ENCODE measurements at places on chromosomes 5 and 9.
A peak's percentile ranks its signal among the peaks of the same experiment; 100 is the strongest.

DNA sequence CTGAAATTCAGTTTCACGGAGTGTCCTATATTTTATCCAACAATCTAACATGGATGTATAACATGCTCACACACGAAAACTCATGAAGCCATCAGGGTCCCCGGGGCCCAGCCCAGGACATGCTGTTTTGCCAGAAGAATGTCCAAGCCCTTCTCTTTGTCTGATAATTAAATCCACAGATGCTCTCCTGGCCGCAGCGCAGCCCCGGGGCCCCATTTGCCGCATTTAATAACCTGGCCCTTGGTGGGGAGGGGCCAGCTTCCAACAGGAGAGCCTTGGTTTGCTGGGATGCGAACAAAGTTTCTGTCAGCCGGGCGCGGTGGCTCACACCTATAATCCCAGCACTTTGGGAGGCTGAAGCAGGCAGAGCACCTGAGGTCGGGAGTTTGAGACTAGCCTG is 30.0 kb downstream of the PLPP7 start:
- DNase-seq, result no peak

DNA sequence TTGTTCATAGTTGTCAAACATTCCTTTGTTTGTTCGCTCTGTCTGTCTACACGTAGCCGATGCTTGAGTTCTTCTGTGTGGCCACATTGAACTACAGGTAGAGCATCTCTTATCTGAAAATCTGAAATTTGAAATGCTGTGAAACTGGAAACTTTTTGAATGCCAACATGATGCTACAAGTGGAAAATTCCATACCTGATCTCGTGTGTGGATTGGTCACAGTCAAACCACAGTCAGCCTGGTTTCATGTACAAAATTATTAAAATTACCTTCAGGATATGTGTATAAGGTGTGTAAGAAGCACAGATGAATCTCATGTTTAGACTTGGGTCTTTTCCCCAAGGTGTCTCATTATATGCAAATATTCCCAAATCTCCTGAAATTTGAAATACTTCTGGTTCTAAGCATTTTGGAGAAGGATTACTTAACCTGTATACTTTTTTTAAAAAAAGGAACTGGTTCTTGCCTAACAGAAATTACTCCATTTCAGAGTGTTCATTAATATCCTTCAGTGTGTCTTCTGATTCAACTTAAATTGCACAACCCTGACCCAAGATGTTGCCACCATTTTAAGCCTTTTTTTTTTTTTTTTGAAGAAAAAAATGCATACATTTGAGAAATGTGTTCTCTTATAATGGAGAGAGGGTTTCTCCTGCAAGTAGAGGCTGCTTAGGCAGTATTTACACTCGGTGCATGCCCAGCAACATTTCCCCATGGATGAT is 254.3 kb downstream of the MAST4 start:
- peak; percentile 54 for DNase-seq

DNA sequence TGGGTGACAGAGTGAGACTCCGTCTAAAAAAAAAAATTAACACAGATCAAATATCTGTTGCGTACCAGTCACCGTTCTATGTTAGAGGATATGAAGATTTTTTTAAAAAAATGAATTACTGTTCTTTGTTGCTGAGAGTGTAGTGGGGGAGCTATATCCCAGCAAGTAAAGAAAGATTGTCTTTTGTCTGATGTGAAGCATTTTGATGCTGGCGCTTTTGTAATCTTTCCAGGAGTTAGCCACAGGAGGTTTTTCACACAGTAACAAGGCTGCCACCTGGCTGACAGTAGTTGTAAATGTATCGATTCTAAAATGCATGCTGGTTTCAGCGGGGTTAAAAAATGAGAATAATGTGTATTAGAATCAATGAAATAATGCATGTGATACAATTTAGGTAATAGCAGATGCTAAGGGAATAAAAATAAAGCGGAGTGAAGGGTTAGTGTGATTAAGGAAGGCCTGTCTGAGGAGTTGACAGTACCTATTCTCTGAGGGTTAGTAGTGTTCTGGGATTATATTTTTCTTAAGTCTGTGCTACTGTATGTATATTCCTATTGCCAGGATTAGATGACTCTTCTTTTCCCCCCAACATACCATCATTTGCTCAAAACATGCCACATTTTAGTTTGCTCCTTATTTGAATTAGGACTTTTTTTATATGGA is 3.4 kb downstream of the LMNB1 start:
- peak; percentile 24 for DNase-seq

DNA sequence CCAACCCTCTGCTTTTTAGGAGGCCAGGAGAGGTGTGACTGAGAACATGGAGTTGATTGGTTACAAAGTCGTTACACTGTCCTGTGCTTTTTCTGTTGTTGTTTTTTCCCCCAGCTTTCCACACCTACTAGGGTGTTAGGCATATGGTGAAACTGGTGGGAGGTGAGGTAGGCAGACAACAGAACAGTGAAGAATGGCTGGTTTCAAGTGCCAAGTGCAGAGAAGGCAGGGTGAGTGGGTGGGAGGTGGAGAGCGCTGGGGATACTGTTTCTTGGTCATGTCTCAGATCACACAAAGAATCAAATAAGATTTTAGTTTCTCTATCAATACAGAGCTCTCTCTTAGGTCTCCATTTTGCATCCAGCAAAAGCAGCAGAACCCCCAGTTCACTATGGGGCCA is 2.2 kb upstream of the SPTAN1 start:
- no peak for DNase-seq

DNA sequence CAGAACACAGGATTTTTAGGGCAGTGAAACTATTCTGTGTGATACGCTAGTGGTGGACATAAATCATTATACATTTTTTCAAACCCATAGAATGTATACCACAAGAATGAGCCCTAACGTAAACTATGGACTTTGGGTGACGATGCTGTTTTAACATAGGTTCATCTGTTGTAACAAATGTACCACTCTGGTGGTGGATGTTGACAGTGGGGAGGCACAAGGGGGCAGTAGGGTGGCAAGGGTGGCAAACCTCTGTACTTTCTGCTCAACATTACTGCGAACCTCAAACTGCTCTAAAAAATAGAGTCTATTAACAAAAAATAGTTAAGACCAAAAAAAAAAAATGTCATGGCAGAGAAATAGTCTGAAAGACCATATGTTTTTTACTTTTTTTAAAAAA is 9.1 kb upstream of the MVB12B start:
- no peak for DNase-seq

GRCh38 chr9:316382-316965 is 101.8 kb downstream of the DOCK8 start:
- no peak for DNase-seq

- DNase-seq, result no peak
These were observed 302.9 kb downstream of the NSG2 start for GRCh38 chr5:174348311-174348981.

- no peak for DNase-seq
These were observed 1.0 kb downstream of the CERT1 start for GRCh38 chr5:75510417-75510835.

- peak; percentile 17 for DNase-seq
These were observed 155.7 kb upstream of the FBN2 start for GRCh38 chr5:128693764-128694163.

GRCh38 chr9:72856972-72857623 is 95.8 kb downstream of the ALDH1A1 start:
- DNase-seq, result peak; percentile 46

GRCh38 chr5:133569347-133569746 is 43.0 kb downstream of the FSTL4 start:
- DNase-seq, result no peak

DNA sequence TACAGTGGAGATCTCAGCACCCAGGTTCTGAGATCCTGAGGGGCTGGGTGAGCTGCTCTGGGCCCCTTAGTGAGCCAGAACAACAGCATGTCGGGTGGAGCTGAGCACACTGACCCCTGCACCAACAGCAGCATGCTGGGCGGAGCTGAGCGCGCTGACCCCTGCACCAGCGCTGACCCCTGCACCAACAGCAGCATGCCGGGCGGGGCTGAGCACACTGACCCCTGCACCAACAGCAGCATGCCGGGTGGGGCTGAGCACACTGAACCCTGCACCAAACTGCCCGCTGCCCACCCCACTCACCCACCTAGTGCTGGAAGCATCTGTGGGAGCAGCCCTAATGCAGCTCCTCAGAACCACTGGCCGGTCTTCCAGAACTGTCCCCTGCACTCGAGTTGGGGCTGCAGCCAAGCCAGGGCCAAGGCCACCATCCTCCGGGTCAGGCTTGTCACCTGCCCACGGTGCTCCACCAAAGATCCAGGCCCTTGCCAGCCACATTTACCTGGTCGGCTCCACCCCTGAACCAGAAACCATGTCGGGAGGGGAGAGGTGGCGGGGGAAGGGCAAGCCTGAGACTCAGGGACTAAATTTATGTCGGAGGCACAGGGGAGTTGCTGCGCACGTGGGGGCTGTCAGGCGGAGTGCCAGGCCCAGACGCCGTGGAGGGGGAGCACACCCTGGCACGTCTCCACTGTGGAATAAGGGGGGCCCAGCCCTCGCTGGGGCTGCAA is 80.3 kb downstream of the ADAMTS2 start:
- no peak for DNase-seq

GRCh38 chr9:18770131-18770908 is 262.7 kb downstream of the SAXO1 start:
- no peak for DNase-seq

GRCh38 chr9:2208991-2209390 is 193.8 kb downstream of the SMARCA2 start:
- DNase-seq, result no peak

GRCh38 chr5:111737716-111738115 is 19.3 kb downstream of the NREP start:
- no peak for DNase-seq

- no peak for DNase-seq
These were observed 46.2 kb upstream of the RNF20 start for GRCh38 chr9:101487443-101487840.

GRCh38 chr5:67047160-67047559 is 149.4 kb downstream of the CD180 start:
- peak; percentile 57 for DNase-seq

GRCh38 chr5:8034852-8035251 is 165.9 kb downstream of the MTRR start:
- no peak for DNase-seq

GRCh38 chr5:6495433-6496206 is 47.0 kb downstream of the UBE2QL1 start:
- DNase-seq, result no peak

DNA sequence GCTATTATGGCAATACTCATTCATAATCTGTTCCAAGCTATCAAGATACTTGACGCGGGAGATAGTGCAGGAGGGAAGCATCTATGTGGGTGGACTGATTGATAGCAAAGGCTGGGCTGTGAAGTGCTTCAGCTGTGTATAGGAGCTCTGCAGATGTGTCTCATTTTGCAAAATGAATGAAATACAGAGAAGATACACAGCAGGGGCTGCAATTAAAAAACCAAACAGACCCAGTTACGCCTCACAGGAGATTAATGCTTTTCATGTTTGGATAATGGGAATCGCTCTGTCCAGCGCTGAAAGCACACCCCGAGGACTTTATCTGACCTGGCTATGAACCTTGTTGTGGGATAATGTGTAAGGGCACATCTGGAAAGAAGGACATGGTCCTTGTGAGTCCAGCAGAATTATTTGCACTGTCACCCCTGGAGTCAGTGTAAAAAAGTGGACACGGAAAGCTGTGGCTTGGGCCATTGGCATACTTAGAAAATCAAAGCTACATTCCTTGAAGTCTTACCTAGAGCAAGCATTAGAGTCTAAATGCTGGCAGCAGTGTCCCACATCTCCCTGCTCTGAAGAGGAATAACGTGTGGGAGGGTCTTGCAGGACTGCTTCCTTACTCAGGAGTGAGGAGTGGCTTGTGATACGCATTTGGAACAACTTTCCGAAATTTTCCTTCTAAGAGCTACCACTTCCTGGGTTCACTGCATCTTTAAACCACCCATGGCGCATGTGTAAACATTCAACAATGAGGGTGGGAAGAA is 2.6 kb downstream of the SH3RF2 start:
- DNase-seq, result peak; percentile 53

DNA sequence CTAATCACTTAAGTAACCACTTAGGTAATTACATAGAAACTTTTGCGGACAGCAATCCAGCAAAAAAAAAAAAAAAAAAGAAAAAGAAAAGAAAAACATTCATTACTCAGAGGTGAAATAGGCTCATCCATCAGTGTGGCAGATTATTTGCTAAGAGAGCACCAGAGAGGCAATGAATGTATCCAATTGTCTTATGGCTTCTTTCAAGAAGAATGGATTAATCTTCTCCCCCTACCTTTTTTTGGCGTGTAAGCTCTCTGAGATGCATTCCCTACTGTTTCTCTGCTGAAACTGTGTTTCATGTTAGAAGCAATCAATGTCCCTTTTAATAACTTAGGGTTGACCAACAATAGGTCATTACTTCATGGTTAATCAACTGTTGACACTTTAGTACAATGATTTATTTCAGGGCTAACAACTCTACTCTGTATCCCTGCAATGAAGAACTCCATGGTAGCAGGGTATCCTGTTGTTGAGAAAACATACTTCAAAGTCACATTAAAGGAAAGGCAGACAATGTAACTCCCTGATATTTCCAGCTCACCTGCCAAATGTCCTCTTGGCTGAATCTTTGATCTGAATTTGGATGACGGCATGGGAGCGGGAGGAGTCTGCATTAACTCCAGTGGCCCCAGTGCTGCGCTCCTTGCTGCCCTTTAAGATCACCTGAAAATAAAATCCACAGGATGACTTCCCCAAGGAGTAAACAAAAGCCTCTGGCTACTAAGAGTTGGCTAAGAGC is 57.6 kb downstream of the KIF24 start:
- DNase-seq, result no peak

GRCh38 chr5:124193371-124193789 is 553.1 kb downstream of the ZNF608 start:
- peak; percentile 45 for DNase-seq

DNA sequence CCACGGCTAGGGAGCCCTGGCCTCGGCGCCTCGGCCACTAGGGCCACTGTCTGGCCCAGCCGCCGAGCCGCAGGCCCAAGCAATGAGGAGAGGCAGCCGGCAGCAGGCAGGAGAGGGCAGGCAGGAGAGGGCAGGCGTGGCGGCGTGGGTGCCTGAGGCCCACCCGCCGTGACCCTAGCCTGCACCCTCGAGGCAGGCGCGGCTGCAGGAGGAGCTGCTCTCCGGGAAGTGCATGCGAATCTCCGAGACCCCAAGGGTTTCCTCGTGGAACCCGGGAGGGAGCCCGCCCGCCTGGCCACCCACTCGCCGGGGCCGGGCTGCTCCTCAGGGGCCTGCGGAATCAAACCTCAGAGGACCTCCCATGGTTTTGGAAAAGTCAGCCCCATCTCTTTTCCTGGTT is 9.3 kb downstream of the GRIN1 start:
- no peak for DNase-seq

DNA sequence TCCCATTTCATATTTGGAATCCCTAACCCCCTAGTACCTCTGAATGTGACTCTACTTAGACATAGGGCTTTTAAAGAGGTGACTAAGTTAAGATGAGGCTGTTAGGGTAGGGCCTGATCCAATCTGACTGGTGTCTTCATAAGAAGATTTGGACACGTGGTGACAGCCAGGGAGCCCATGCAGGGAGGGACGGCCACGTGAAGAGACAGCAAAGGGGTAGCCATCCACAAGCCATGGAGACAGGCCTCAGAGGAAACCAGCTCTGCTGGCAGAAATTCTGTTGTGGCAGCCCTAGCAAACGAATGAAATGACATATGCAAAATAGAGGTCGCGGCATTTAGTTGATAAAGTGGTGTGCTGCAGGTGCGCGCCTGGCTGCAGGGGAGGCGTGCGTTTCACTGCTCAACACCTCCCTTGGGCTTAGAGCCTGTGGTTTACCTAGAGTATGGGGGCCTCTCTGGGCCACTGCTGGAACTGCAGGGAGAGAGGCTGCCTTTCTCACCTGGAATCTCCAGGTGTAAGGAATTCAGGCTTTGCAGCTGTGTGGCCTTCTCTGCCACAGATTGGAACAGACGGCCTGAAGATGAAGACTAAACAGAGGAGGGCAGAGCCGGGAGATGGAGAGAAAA is 7.1 kb upstream of the AFAP1L1 start:
- no peak for DNase-seq

GRCh38 chr5:124456249-124456648 is 290.2 kb downstream of the ZNF608 start:
- DNase-seq, result no peak
